ENCODE measurements at places on chromosomes 4 and X.

- DNase-seq: no peak
These were observed 61.8 kb upstream of the SFRP2 start for GRCh38 chr4:153850533-153851280.

GRCh38 chr4:70269674-70270073 lies 27.3 kb downstream of the CSN3 start:
- DNase-seq: no peak

DNA sequence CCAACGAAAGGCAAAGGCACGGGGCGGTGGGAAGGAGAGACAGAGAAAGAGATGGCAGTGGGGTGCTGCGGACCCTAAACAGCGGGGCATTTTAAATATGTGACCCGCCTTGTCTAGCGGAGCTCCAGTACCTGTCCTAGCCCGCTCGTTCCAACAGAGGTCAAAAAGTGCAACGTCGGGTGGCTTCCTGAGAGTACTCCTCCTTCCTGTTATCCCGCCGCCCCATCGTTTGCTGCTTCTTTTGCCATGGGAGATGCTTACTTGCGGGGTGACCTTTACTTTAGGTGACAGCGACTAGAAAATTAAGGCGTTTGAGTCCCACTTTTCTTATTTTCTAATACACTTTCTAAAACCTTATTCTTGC lies 735 bp downstream of the NRK start:
- DNase-seq: no peak

- DNase-seq: no peak
These were observed 192.4 kb downstream of the STPG2 start for GRCh38 chr4:97950836-97951235.

- DNase-seq: no peak
These were observed 148.2 kb upstream of the RPS6KA3 start for GRCh38 chrX:20414762-20415445.

GRCh38 chr4:128521648-128522111 lies 234.1 kb upstream of the PGRMC2 start:
- DNase-seq: no peak

GRCh38 chr4:100428051-100428450 lies 89.8 kb downstream of the EMCN start:
- DNase-seq: no peak

- peak; percentile 20 for DNase-seq
These were observed 3.4 kb downstream of the TFE3 start for GRCh38 chrX:49039598-49040375.

- DNase-seq: no peak
These were observed 281.8 kb downstream of the RAPGEF2 start for GRCh38 chr4:159384632-159385031.

DNA sequence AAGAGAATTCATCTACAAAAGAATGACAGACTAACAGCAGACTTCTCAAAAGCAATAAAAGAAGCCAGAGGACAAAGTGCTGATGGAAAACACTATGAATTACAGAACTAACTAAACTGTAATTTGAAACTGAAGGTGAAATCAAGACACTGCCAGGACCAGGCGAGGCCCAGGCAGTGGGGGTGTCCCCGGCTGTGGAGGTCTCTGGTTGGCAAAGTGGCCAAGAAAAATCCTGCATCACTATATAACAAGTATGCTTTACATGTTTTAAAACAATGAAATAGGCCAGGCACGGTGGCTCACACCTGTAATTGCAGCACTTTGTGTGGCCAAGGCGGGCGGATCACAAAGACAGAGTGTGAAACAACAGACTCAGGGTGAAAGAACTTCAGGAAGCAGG lies 32.9 kb downstream of the CHM start:
- no peak for DNase-seq

DNA sequence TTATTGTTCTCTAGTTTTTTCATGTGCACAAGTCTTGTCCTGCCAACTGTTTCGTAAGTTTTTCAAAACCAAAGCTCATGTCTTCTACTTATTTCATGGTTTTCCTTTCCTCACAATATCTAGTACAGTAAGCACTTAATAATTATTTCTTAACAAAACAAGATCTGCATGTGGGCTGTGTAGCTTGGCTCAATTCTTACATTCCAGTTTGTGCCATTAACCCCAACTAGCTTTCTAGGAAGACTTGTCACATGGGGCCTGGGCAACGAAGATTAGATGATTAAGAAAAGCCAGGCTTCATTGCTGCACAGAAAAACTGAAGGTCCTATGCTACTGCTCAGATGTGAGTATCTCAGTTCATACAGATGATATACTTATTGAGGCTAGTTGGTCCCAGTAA lies 155.3 kb upstream of the TEX13A start:
- DNase-seq: no peak

DNA sequence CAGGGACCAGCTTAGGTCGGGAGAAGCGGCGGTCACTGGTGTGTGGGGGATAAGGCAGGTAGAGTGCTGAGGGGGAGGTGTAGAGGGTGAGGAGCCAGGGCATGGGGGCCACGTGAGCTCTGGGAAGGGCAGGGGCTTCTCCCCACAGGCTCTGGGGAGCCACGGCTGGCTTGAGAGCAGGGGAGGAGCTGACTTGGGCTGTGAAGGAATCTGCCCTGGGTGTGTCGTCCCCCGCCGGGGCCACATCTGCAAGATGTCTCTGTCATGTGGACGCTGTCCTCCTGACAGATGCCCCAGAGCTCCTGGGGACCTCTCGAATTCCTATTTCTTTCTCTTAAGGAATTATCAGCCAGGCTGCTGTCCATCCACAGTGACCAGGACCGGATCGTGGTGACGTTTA lies 15.0 kb downstream of the SH3TC1 start:
- DNase-seq: no peak

DNA sequence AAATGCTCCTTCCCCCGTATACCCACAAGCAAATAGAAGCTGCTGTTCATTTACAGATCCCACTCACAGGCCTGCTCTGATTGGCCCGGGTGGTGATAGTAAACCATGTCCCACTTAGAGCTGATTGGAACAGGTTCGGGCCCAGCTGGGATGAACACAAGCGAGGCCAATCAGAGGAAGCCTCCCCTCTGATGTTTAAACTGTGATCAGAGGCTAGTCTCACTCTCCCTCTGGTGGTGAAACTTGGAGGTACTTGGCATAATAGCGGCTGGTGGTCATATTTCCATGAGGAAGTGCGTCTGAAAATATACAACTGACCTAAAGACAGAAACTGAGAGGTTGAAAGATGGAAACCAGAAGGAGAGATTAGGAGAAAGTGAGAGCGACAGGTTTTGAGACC lies 51.5 kb upstream of the TRPC3 start:
- DNase-seq: no peak

GRCh38 chr4:8910100-8910821 lies 38.6 kb upstream of the HMX1 start:
- no peak for DNase-seq

GRCh38 chr4:139603576-139604410 lies 47.8 kb upstream of the SETD7 start:
- DNase-seq: no peak

DNA sequence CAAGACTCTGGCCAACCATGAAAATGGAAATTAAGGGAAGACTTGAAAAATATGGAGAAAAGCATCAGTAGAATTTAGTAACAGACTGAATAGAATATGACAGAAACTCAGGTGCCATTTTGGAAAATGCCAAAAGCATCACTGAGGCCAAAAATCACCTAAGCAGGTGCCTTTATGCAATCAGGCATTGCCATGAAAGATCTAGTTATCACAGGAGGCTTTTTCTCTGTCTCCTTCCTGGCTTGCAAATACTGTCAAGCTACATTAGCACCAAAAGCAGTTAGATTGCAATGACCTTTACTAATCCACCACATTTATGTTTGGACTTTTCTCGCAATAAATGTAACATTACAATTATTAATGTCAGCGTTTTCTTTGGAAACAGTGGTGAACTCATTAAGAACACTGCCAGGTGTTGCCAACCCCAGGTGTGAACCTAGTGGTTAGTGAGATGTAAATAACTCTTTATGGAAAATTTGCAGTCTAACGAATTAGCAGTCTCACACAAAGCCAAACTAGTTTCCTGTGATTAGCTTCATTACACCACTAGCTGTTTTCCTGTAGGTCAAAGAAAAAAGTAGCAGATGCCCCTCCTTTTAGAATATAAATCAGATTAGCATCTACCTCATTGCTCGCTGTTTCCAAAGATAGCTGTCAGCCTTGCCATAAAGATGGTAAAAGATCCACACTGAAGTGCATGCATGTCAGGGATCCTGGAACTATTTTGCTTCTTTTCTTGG lies 1568.4 kb upstream of the TENM3 start:
- no peak for DNase-seq

GRCh38 chr4:128974136-128974581 lies 119.2 kb downstream of the SCLT1 start:
- no peak for DNase-seq

DNA sequence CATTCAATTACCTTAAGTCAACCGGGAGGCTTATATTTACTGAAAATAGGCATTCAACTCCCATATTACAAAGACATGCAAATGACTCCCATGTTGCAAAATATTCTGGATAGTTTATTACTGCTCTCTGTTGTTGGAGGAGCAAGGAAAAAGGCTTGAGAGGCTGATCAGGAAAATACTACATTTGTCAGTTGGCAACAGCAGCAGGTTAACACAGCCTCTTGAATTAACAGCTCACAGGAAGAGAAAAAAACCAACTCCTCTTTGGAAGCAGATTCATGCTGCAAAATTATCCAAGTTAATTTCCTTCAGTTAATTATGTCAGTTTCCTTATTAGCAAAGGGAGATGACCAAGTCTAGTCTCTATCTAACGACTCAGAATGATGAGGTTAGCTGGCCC lies 238.9 kb downstream of the MAML3 start:
- no peak for DNase-seq

DNA sequence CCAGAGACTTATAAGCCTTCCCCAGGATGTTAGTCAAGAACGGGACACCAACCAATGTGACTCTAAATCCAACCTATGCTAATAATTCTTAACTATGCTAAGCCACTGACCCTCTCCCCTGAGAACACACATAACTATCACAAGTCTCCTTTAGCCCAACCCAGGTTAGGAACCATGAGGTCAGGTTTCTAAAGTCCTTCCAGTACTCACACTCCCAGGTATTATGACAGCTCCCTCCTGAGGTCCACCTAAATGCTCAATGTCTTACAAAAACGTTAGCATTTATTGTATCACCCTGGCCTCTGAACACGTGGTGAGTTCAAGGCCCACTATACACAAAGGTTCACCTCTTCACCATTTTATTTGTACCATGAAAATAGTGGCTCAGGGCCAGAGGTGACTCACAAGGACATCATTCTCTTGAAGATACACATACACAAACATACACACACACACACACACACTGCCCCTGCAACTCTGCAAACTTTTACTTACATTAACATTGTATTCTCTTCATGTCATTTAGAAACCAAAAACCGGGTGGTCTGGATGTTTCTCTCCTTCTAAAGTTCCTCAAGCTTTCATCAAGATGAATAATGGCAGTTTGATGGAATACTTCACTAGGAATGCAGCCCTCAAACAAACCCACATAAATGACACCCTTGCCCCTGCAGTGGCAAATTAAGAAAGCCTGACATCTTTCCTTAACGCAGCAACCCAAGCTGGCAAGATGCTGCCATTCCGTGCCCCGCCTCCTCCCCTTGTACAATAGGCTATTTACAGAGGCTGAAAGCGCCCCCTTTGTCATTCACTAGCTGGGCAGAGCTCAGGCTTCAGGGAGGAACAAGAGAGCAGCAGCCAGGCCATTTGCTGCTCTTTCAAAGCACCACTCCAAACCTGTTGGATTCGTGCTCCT lies 17.7 kb downstream of the ACSL1 start:
- DNase-seq: no peak

DNA sequence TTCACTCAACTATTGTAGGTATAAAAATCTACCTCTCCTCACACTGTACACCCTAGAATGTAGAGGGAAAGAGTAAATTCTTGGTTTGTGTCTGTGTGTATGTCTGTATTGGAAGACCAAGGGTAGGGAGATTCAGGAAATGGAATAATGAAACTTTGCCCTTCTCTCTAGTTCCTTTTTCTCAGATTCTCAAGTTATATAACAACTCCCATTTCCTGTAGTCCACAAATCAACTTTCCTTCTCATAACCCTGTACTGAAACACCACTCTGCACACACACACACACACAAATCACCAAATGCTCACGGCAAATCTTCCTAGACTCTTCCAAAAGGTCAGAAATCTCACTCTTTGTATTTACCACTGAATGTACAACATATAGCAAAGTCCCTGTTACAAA lies 824.5 kb upstream of the DIAPH2 start:
- DNase-seq: no peak

- DNase-seq: no peak
These were observed 74.1 kb upstream of the WDR44 start for GRCh38 chrX:118271775-118272174.

- DNase-seq: no peak
These were observed 60.7 kb upstream of the S100G start for GRCh38 chrX:16589211-16589610.

DNA sequence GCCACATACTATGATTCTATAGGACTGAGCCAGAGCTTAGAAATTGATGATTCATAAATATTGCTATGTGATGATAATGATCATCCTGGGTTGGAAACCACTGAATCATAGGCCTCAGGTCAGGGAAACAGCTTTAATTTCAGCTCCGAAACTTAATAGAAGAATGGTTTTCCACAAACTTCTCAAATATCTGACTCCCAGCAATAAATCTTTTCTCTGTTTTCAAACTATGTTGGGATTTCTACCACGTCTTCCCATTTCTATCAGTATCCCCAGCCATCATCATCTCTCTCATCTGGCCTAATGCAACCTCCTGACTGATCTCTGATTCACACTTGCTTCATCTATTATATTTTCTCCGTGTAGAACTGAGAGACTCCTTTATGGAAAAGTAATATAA lies 521.8 kb upstream of the AGA start:
- DNase-seq: no peak

DNA sequence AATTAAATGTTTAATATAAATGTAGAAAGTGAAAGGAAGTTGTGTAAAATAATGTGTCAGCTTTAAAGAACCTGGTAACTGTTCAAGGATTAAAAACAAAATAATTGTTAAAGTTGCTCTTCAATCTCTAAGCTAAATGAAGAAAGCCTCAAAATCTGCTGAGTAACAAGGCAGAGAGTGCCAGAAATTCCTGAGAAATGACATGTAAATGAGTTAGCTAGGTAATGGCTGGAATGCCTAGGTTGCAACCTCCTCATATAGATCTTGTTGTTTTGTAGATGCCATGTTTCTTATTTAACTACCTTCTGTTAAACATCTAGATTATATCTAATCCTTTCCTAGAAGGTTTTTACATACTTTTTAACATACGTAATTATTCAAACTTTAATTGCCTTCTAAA lies 763.6 kb upstream of the AGA start:
- no peak for DNase-seq

- DNase-seq: no peak
These were observed 48.3 kb downstream of the TLR10 start for GRCh38 chr4:38734446-38734845.

GRCh38 chr4:150585611-150586010 lies 3.7 kb downstream of the MAB21L2 start:
- no peak for DNase-seq

- no peak for DNase-seq
These were observed 112.8 kb upstream of the ATXN3L start for GRCh38 chrX:13432414-13433297.

All from activated effector memory CD4-positive, alpha-beta T cell treated with Interleukin-2 at 50 U/mL for 16 hours (primary cell).